ENCODE measurements at places on chromosomes 4 and X.

DNA sequence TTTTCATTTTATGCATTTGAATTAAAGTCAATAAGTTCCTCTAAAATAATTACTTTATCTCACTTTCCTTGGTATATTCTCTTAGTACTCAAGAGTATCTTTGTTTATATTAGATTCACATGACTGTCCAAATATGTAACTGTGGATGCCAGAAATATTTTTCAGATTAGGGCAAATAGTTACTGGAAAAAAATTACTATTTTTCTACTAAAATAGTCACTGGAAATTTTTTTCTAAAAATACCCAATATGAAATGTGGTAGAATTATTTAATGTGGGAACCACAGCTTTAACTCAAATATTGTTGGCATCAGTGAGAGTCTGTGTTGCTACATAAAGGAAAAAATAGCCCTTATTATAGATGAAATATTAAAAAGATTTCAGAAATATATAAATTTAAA, 70.4 kb upstream of the NMU start:
- no peak for DNase-seq

DNA sequence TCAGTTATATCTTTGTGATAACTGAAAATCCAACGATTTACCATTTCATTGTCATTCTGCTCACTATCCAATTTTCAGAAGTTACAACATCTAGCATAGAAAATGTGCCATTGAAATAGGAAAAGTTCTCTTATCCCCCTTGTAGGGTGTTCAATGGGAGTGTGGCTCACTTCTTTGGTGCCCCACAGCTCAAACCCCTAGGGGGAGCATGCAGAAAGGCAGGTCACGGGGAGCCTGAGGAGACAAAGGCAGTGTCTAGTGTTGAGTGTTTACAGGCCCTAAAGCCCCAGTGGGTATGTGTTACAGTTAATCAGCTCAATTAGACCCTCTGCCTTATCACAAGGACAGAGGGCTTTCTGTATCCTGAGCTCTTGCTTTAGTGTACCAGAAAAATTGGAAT, 243.4 kb upstream of the GRID2 start:
- no peak for DNase-seq

DNA sequence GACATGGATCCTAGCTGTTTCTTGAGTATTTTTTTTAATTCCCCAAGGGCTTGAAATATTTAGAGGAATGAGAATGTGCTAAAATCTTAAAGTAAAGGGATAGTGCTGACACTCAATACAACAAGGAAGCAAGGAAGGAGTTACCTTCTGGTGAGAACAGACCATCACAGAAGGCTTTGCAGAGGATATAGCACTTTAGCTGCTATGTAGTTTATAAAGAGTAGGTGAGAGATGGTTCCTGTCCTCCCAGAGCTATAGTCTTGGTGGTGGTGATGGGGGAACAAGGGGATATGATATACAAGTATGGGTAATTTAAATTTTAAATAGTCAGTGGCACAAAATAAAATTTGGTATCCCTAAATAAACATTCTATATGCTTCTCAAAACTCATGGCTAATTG, 47.6 kb downstream of the MTHFD2L start:
- no peak for DNase-seq

DNA sequence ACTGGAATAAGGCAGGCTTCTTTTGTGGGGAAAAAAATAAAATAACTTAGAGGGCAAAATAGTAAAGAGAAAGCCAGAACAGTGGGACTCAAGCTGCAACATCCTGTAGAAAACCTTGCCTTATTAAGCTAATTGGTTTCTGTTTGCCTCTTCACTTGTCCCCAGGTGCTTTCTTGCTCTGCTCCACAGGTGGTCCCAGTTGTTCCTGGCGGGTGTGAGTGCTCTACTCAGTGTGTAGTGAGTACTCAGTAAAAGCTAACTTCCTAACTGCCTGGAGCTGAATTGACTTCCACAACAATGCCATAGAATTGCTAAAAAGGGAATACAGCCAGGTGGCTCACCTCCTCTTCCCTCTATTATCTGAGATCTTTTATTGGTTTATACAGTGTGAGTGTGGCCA, 930.2 kb downstream of the C4orf33 start:
- no peak for DNase-seq

DNA sequence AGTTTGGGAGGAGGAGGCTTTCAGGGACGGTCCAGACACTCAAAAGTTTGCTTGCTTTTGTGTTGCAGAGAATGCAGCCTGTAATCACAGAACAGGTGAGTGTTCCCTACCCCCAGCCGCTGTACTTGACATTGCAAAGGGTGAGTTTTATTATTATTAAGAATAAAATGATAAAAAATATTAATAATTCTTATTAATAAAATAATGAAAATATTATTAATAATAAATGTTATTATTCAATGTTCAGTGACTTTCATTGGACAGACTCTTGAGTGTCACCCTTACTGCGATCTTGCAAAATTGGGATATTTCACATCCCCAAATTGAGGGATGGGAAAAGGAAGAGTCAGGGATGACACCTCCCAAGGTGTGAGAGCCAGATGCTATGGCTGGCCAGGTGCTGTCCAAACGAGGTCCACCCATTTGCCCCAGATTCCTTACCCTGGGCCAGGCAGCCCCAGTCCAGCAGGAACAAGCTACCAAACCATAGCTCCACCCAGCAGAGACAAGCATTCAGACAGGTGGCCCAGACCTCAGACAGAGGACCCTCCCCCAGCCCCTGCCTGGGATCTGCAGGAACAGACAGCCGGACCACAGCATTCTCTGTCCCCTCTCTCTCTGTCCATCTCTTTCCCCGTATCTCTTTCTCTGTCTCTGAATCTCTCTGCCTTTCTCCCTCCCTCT, 22.4 kb downstream of the IL3RA start:
- no peak for DNase-seq

DNA sequence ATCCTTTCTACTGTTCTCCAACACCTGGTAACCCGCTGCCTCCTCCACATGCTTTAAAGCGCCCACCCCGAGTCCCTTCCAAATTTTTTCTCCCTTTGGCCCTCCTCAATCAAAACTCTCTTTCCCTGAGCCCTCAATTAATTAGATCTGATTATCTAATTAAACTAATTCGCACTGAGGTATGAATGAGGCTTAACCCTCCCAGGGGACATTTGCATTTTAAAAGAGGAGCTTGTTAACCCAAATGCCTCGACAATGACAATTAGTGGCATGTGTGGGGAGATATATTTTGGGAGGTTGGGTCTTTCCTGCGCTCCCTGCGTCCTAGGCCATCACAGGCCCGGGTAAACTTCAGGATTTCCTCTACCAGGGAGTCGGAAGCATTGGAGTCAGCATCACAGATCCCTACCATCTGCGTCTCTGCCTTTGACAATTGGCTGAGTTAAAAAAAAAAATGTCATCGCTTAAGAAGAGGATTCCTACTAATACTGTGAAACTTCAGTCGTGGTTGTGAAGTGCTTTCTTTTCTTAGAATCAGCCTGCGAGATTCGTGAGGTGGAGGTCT, 50.6 kb downstream of the TENM3 start:
- DNase-seq, result no peak
